ENCODE measurements at places on chromosomes 12 and 14. TPM values are rescaled to one million over a fixed set of nuclear protein-coding genes. Genes with fewer than 3 reads are reported as not detected.
A peak's percentile ranks its signal among the peaks of the same experiment; 100 is the strongest.

DNA sequence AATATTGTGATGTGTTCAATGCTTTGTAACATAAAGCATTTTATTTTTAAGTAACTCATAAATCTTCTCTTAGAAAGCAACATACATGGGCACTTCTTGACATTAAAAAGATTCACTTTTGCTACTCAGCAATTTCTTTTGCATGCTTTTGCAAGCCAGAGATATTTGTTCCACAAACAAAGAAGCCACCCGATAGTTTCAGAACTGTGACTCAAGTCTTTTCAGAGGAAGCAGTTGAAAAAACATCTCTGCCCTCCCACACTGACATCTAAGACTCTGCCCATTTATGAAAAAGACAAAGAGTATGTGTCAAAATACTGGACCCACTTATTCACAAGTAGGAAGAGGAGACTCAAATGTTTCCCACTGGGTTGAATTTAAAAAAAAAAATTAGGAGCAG, 7.5 kb downstream of the APPL2 start:
- peaks cover 39% of the 10 kb centered on the region for H3K4me1 ChIP-seq
- no peaks in the 10 kb centered on the region for H3K27me3 ChIP-seq
- H3K4me3 ChIP-seq, result no peak overlapping the region
- no peak for DNase-seq

GRCh38 chr12:124125203-124125871, 152.3 kb downstream of the ZNF664 start:
- H3K4me3 ChIP-seq, result no peak overlapping the region
- no peak overlapping the region for H3K27ac ChIP-seq
- no peaks in the 10 kb centered on the region for H3K27me3 ChIP-seq
- no peak for DNase-seq
- no peaks in the 10 kb centered on the region for H3K36me3 ChIP-seq
- H3K4me1 ChIP-seq, result no peaks in the 10 kb centered on the region

- no peak for DNase-seq
- H3K36me3 ChIP-seq, result no peaks in the 10 kb centered on the region
- H3K27ac ChIP-seq, result no peak overlapping the region
Observed at GRCh38 chr12:103771466-103771865, 69.6 kb downstream of the NT5DC3 start.

- DNase-seq, result no peak
- no peaks in the 10 kb centered on the region for H3K36me3 ChIP-seq
- H3K27ac ChIP-seq, result peak overlapping the region; percentile 80
- H3K4me1 ChIP-seq, result peaks cover 66% of the 10 kb centered on the region
Observed at GRCh38 chr12:64675795-64676194, 65.5 kb downstream of the RASSF3 start.

- H3K27ac ChIP-seq, result no peak overlapping the region
- H3K36me3 ChIP-seq, result peaks cover 44% of the 10 kb centered on the region
- no peak overlapping the region for H3K4me3 ChIP-seq
- H3K27me3 ChIP-seq, result no peaks in the 10 kb centered on the region
Observed at GRCh38 chr12:10220398-10221077, 7.9 kb downstream of the GABARAPL1 start.

DNA sequence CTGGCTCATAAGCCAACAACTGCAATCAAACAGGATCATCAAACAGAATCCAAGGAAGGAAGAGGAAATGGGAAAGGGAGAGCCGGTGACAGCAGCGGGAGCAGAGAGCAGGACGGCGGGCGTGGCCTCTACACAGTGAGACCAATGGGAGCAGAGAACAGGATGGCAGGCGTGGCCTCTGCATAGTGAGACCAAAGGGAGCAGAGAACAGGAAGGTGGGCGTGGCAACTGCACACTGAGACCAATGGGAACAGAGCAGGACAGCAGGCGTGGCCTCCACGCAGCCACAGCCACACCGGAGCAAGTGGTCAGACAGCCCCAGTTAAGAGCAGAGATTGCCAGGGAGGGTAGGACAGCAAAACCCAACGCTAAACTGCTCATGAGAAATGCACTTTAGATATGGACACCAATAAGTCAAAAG, 16.4 kb downstream of the LRCOL1 start:
- no peak overlapping the region for H3K4me3 ChIP-seq
- no peaks in the 10 kb centered on the region for H3K36me3 ChIP-seq
- peaks cover 11% of the 10 kb centered on the region for H3K27me3 ChIP-seq
- peaks cover 18% of the 10 kb centered on the region for H3K4me1 ChIP-seq
- DNase-seq, result no peak

DNA sequence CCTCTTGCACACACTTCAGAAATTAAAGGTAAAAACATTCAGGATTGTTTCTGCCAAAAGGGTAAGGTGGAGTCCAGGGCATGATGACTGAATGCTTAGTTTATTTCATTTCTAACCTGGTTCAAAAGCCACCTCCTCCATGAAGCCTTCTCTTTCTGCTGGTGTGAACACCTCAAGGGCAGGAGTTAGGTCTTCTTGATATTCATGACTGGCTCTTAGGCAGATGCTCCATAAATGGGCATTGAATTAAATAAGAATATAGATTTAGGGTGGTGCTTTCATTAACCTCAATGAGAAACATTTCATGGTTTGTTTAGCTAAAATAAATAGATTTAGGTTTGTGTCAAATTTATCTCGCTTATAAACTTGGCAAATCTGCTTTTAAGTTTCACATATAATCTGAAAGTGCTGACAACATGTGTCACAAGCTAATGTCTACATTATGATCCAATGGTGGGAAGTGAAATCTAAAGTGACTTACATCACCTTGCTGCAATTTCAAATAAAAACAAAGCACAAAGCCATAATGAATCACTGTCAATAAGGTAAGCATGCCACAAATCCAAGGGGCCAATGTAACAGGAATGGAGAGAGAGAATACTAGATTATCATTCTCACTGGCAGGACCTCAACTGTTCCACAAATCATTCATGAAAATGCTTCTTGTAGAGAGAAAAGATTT, 72.7 kb upstream of the GRIP1 start:
- H3K27me3 ChIP-seq, result peaks cover 14% of the 10 kb centered on the region
- DNase-seq, result no peak
- no peaks in the 10 kb centered on the region for H3K36me3 ChIP-seq
- no peak overlapping the region for H3K4me3 ChIP-seq

DNA sequence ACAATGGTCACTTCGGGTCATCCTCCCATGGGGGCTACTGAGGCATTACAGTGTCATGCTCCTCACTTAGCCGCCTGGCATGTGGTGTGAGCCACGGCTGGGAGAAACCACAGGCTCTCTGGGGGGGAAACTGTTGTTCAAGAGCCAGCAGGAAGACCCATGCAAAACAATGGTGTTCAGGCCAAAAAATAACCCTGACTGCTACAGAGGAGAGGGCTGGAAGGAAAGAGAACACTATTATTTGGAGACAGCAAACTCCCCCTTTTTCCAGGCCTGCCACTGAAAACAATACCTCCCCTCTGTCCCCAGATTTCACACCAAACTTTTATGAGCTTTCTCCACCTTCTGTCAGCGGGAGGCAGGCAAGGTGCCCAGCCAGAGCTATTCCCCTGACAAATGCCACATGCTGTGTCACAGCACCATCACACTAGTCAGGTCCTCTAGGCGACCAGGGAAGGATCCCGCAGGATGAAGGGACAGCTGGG, 83.7 kb downstream of the CHGA start:
- peaks cover 47% of the 10 kb centered on the region for H3K4me1 ChIP-seq
- H3K36me3 ChIP-seq, result no peaks in the 10 kb centered on the region
- H3K4me3 ChIP-seq, result no peak overlapping the region
- no peaks in the 10 kb centered on the region for H3K27me3 ChIP-seq
- no peak overlapping the region for H3K27ac ChIP-seq
- no peak for DNase-seq

- no peak for DNase-seq
- no peak overlapping the region for H3K27ac ChIP-seq
- H3K27me3 ChIP-seq, result no peaks in the 10 kb centered on the region
- no peak overlapping the region for H3K4me3 ChIP-seq
- H3K4me1 ChIP-seq, result peaks cover 4% of the 10 kb centered on the region
- peaks cover 20% of the 10 kb centered on the region for H3K36me3 ChIP-seq
Observed at GRCh38 chr12:26896913-26897312, 40.9 kb downstream of the INTS13 start.

Gene ABHD12B
- total RNA-seq, result 0.73 TPM

Gene GLS2
- 0.17 TPM for total RNA-seq

Gene FITM1
- 1.8 TPM for total RNA-seq
